ENCODE measurements at places on chromosomes 1 and 21. TPM values are rescaled to one million over a fixed set of nuclear protein-coding genes. Genes with fewer than 3 reads are reported as not detected.

- H3K4me3 ChIP-seq, result peak overlapping the region; percentile 6
- H3K4me1 ChIP-seq, result peaks cover 13% of the 10 kb centered on the region
- H3K36me3 ChIP-seq, result no peaks in the 10 kb centered on the region
These were observed 32.7 kb downstream of the XCL1 start for GRCh38 chr1:168608796-168609715.

GRCh38 chr1:41373373-41373772 lies 12.1 kb downstream of the FOXO6 start:
- DNase-seq, result no peak
- H3K27me3 ChIP-seq, result no peaks in the 10 kb centered on the region
- H3K36me3 ChIP-seq, result peaks cover 5% of the 10 kb centered on the region
- peaks cover 21% of the 10 kb centered on the region for H3K4me1 ChIP-seq

GRCh38 chr1:58409336-58409735 lies 137.2 kb downstream of the OMA1 start:
- no peaks in the 10 kb centered on the region for H3K27me3 ChIP-seq
- H3K36me3 ChIP-seq, result no peaks in the 10 kb centered on the region
- H3K4me1 ChIP-seq, result no peaks in the 10 kb centered on the region
- no peak for DNase-seq

DNA sequence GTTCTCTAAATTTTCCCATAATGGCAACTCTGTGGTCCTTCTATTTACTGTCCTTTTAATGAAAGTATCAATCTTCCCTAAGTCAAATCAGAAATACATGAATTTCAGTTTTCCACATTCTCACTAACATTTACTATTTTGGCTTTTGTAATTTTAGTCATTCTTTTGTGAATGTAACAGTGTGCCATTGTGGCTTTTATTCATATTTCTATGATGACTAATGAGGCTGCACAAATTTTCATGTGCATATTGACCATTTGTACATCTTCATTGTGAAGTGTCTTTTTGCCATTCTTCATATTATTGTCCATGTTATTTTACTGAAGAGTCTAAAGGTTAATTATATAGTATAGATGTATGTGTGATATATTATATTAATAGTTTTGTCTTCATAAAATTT lies 431.0 kb upstream of the BRINP3 start:
- no peaks in the 10 kb centered on the region for H3K4me1 ChIP-seq
- H3K36me3 ChIP-seq, result no peaks in the 10 kb centered on the region
- no peak overlapping the region for H3K4me3 ChIP-seq
- H3K27me3 ChIP-seq, result no peaks in the 10 kb centered on the region
- H3K27ac ChIP-seq, result no peak overlapping the region

The SLAMF7 gene
- total RNA-seq, result 1.7 TPM

DNA sequence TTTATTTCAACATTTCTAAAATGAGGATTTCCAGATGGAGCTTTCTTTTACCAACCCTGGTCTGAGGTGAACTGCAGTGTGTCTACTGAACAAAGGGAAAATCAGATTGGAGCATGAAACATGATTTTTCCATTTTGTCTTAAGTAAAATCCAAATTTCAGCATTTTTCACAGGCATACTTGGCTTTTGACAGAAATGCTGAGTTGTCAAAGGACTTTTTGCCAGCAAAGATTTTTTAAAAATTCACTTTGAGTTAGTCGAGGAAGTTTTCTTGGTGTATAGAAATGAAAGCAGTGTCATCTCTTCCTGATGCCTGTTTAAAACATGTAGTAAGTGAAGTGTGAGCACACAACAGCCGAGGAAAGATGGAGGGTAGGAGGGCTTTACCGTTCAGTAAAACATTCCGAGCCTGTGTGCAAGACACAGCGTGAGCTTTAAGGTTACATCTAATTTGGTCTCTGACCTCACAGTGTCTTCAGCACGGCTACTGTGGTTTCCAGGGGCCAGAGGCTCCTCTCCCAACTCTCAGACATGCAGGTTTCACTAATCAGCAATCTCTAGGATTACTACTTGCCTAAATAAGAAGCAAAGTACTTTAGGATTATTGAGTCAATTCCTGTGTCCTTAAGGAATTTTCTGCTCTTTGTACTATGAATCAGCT lies 45.9 kb downstream of the SAMD13 start:
- H3K4me3 ChIP-seq, result no peak overlapping the region
- DNase-seq, result no peak
- H3K4me1 ChIP-seq, result peaks cover 3% of the 10 kb centered on the region
- no peak overlapping the region for H3K27ac ChIP-seq
- no peaks in the 10 kb centered on the region for H3K27me3 ChIP-seq

- no peaks in the 10 kb centered on the region for H3K27me3 ChIP-seq
- no peak for DNase-seq
- peaks cover 11% of the 10 kb centered on the region for H3K4me1 ChIP-seq
- H3K4me3 ChIP-seq, result no peak overlapping the region
These were observed 20.3 kb upstream of the MPZL1 start for GRCh38 chr1:167701510-167701909.

GRCh38 chr1:12674358-12674757 lies 30.5 kb downstream of the AADACL4 start:
- H3K4me3 ChIP-seq, result no peak overlapping the region
- no peak for DNase-seq
- no peaks in the 10 kb centered on the region for H3K4me1 ChIP-seq
- no peaks in the 10 kb centered on the region for H3K36me3 ChIP-seq
- peaks cover 3% of the 10 kb centered on the region for H3K27me3 ChIP-seq

- peaks cover 48% of the 10 kb centered on the region for H3K4me1 ChIP-seq
- peak; percentile 94 for DNase-seq
- H3K4me3 ChIP-seq, result peak overlapping the region; percentile 74
- H3K27me3 ChIP-seq, result no peaks in the 10 kb centered on the region
These were observed 59.8 kb upstream of the ACOT11 start for GRCh38 chr1:54488065-54488750.

- DNase-seq, result peak; percentile 38
- H3K27me3 ChIP-seq, result no peaks in the 10 kb centered on the region
- no peak overlapping the region for H3K4me3 ChIP-seq
- H3K4me1 ChIP-seq, result no peaks in the 10 kb centered on the region
- H3K36me3 ChIP-seq, result no peaks in the 10 kb centered on the region
These were observed 31.6 kb upstream of the SSBP3 start for GRCh38 chr1:54437783-54438182.

DNA sequence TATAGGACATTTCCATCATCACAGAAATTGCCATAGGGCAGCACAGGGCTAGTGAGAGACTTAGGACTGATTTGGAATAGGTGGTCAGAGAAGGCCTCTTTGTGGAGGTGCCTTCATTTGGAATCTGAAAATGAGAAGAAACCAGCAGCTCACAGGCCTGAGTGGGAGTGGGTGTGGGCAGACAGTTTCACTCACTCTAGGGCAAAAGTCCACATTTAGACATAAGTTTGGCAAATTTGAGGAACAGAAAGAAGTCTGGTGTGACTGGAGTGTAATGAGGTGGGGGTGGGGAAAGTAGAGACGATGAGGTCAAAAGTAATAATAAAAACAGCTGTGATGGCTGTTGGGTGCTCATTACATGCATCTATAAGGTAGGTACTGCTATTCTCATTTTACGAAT lies 22.4 kb upstream of the BCAR3 start:
- no peaks in the 10 kb centered on the region for H3K27me3 ChIP-seq
- no peaks in the 10 kb centered on the region for H3K36me3 ChIP-seq
- peaks cover 46% of the 10 kb centered on the region for H3K4me1 ChIP-seq
- no peak overlapping the region for H3K4me3 ChIP-seq
- no peak for DNase-seq
- H3K27ac ChIP-seq, result no peak overlapping the region

DNA sequence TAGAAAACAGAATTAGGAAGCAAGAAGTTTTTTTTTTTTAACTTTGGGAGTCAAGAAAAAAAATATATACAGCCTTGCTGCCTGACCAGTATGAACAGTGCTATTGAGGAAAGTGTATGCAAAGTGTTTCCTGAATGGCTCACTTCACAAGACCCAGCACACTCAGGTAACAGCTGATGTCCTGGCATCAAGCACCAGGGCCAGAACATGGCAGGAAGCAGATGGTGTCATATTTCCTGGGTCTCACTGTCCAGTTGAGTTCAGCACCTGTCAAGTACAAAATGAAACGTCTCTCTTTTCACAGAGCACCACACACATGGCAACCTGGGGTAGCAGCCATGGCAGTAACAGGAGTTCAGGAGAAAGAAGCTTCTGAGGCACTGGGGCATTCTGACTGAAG lies 372.3 kb downstream of the TTLL7 start:
- no peaks in the 10 kb centered on the region for H3K27me3 ChIP-seq
- DNase-seq, result no peak
- no peak overlapping the region for H3K27ac ChIP-seq
- H3K4me1 ChIP-seq, result peaks cover 3% of the 10 kb centered on the region
- no peaks in the 10 kb centered on the region for H3K36me3 ChIP-seq
- H3K4me3 ChIP-seq, result no peak overlapping the region

The BMP8B gene
- total RNA-seq, result 0.83 TPM

DNA sequence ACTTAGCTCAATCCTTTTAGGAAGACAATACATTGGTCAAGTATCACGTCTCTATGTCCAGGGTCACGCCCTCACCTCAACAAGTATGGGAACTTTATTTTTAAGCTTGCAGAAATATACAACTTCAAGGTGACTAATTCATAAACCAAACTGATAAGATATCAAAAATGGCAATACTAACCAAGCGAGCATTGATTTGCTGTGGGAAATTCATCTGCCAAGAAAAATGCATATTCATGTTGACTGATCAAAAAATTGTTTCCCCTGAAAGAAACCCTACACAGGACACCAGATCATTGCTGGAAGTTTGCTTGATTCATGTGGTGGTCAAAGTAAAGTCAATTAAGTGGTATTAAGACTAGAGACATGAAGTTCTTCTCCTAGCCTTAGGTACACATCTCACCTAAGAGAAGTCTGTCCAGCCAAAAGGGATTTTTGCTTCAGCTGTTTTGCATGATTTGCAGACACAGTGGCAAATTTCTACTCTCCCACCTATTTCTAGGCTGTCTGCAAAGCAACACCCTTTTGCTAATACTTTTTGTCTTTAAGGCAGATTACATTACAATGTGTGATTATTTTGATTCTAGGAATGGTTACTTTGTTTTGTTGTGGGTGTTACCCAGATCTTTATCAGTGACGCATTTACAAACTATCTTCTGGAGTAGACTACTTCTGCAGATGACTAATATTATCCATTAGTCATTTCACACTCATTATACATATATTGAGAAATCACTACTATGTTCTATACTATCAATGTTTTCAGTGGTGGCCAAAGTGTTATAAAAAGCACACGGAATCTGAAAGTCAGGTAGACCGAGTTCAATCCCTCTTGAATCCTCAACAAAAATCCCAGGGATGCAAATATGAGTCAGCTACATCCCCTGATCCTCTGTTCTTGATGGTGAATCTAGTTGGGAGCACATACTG lies 12.4 kb downstream of the SAMSN1 start:
- no peak for DNase-seq
- H3K36me3 ChIP-seq, result no peaks in the 10 kb centered on the region
- no peaks in the 10 kb centered on the region for H3K4me1 ChIP-seq
- H3K27ac ChIP-seq, result peak overlapping the region; percentile 18
- no peak overlapping the region for H3K4me3 ChIP-seq
- no peaks in the 10 kb centered on the region for H3K27me3 ChIP-seq

GRCh38 chr21:43995521-43996105 lies 16.5 kb upstream of the TRAPPC10 start:
- no peaks in the 10 kb centered on the region for H3K4me1 ChIP-seq
- no peak overlapping the region for H3K27ac ChIP-seq
- H3K36me3 ChIP-seq, result no peaks in the 10 kb centered on the region
- H3K27me3 ChIP-seq, result peaks cover 3% of the 10 kb centered on the region
- DNase-seq, result no peak

DNA sequence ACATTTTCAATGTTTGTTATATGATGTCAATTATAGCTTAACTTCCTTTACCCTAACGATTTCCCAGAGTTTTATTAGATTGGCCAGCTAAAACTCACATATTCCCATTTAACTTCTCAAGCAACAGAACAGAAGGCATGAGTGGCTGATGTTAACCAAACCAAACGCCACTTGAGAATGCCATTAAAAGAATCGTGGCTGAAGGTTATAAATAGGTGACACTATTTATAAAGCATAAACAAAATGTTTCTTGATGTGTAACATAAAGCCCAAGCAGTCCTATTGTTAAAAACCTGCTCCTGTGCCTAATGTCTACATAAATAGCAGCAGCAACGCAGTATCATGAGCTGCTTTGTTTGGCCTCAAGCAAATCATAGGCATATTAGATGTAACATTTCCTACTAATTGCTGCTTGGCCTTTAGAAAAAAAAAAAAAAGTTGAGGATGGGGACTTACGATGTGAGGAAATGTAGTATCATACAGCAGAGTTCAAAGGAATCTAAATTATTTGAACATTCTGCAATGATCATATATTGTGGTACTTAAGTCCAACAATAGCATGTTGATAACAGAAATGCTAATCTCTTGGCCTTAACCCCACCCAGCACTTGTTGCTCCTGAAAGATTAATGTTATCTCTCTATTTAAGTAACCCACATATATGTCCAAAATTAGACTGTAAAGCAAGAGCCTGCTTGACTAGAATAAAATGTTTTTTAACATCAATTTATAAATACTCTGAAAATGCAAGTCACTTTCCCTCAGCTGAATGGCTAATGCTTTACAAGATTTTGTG lies 106.0 kb downstream of the ESRRG start:
- H3K4me3 ChIP-seq, result no peak overlapping the region
- H3K36me3 ChIP-seq, result no peaks in the 10 kb centered on the region
- DNase-seq, result no peak
- H3K4me1 ChIP-seq, result no peaks in the 10 kb centered on the region
- no peak overlapping the region for H3K27ac ChIP-seq
- no peaks in the 10 kb centered on the region for H3K27me3 ChIP-seq

The MRPL39 gene
- total RNA-seq, result 28.7 TPM

DNA sequence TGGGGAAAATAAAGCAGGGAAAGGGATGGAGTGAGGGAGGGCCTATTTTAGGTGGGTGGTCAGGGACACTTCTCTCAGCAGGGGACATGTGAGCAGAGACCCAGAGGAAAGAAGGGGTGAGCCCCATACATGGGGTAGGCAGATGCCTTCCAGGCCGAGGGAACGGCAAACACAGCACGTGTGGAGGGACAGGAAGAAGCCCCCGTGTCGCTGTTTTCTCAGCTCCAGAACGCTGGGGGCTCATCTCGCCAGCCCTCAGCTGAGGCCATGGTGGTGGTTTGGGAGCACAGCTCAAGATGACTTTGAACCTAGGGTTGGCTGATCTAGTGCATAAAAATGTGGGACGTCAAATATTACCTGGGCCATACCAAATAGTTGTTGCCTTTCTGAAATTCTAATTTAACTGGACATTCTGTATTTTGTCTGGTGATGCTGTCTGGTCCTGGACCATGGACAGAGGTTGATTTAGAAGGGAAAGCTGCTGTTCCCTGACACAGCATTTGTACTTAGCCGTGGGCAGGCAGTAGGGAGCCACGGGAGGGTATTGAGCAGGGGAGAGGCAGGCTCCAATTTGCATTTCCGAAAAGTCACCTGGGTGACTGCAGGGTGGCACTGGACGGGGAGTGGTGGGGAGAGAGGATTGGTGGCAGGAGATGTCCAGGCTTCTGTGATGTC lies 53.1 kb upstream of the RUNX3 start:
- no peaks in the 10 kb centered on the region for H3K27me3 ChIP-seq
- H3K4me3 ChIP-seq, result no peak overlapping the region
- H3K36me3 ChIP-seq, result no peaks in the 10 kb centered on the region
- DNase-seq, result no peak
- H3K27ac ChIP-seq, result no peak overlapping the region
- H3K4me1 ChIP-seq, result peaks cover 3% of the 10 kb centered on the region

The ARHGEF16 gene
- 5.9 TPM for total RNA-seq

The LMOD1 gene
- 29.9 TPM for total RNA-seq

Data from suprapubic skin (tissue), 4 donors.